ENCODE measurements at places on chromosomes 13 and 19.

DNA sequence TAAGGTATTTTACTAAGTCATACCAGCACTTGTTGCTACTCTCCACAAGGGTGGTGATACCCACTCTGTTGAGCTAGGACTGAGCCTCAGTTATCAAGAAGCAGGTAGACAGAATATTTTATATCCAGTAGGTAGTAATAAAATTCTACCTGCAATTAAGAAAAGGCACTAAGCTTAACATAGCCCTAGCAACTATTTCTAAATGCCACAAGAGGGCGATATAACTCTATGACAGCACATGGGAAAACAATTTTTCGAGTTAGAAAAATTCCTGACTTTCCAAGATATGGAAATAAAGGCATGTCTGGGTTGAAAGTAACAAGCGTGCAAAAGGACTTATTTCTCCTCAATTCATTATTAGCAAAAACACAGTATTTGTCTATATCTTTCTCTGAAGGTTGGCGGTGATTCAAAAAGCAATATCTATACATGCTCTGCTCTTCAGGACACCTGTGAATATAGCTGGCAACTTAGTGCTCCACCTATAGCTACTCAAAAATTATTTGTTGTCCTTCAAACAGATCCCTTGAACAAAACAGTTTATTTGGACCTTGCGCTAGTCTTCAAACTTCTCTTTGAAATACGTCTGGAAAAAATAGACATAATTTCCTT is 14.7 kb downstream of the CCDC169 start:
- DNase-seq: no peak

DNA sequence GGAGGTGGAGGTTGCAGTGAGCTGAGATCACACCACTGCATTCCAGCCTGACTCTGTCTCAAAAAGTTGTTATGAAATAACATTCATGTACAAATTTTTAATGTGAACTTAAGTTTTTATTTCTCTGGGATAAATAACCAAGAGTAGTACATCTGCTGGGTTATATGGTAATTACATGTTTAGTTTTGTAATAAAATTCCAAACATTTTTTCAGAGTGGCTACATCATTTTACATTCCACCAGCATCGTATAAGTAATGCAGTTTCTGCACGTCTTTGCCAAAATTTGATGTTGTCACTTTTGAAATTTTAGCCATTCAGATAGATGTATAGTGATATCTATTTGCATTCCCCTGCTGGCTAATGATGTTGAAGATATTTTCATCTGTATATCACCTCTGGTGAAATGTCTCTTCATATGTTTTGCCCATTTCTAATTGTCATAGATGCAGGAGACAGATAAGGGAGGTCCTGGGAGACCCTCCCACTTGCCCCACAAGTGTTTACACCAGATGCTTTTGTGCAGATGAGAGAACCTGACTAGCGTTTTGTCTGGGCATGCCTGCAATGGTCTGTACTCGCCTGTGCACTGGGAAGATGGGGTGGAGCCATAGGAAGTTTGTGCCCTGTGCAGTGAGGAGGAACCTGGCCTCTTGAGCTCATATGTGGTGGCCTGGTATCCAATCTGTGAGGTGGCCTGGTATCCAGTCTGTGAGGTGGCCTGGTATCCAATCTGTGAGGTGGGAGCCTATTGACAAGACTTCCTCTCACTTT is 12.7 kb upstream of the KBTBD6 start:
- DNase-seq: peak; percentile 42

DNA sequence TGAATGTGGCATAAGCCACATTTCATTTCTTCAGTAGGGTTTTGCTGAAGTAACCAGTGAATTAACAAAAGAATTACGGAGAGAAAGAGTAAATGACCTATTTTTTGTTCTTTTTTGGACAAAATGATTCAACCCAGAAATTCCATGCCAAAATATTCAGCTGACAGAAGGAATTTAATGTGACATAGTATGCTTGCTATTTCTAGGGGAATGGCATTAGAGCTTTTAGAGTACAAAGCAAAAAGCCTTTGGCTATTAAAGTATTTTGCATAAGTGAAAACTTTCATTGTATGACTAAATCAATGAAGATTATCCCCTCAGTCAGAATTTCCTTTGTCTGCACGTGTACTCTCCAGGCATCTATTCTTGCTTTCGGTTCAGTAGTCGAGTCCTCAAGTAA is 465.3 kb downstream of the COG6 start:
- no peak for DNase-seq

- peak; percentile 78 for DNase-seq
Measured at GRCh38 chr13:44713788-44714469, 137.8 kb upstream of the TSC22D1 start.

DNA sequence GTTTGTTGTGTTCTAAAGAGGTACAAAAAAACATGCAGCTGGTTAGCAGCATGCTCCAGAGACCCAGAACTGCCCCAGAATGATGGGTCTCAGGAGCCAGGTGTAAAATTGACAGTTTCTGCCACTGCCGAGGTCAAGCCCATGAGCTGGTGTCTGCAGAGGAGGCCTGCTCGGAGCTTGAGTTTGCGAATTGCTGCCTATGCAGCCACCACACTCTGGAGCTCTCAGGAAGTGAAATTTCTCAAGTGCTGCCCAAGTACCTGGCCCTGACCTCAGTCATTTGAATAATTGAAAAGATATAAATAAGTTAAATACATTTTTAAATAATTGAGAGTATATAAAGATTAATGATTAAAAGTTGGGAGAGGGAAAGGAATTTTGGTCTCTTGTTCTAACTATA is 66.4 kb downstream of the ZAR1L start:
- no peak for DNase-seq

GRCh38 chr19:34936184-34936583 is 9.5 kb downstream of the ZNF30 start:
- DNase-seq: no peak

GRCh38 chr19:2478756-2479555 is 3.0 kb downstream of the GADD45B start:
- no peak for DNase-seq
